ENCODE measurements at places on chromosomes 16 and 17.

- no peak for DNase-seq
Observed at GRCh38 chr17:77613627-77614026, 344.9 kb upstream of the TNRC6C start.

DNA sequence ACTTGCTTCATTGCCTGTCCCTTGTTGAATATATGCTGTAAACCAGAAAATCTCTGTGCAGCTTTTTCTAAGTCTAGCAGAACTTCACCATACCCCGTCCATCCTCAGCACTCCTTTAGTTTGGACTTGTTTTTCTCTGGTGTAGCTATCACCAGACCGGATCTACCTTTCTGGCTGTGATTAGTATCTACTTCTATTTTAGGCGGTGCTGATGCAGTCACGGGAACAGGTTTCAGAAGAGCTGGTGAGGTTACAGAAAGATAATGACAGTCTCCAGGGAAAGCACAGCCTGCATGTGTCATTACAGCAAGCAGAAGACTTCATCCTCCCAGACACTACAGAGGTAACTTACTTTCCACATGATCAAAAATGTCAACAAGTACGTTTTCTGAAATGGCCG lies 46.4 kb downstream of the NUP88 start:
- no peak for DNase-seq

DNA sequence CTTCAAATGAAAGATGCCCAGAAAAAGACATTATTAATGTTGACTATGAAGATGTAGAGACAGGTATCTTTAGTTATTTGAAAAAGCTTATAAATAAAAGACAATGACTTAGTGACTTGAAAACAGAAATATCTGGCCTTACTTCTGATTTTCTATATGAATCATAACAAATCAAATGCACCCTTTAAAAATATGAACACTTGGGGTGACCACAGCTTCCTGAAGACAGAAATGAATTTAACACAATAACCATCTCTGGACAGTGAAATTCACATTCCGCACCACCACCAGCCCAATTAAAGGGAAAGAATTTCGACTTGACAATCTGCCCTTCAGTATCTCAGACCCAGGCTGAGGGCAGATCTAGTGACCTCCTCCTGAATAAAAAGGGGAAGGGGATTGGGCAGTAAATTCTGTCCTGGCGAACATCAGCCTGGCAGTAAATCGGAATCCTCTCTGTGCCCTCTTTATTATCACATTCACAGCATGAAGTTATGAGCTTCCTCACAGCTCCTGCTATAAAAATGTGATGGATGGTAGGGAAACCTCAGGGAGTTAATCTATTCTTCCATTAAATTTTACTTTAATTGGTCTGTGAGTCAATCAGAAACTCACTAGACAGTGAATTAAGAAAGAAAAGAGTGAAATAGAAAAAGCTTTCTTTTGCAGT lies 131.5 kb downstream of the SNX11 start:
- no peak for DNase-seq

GRCh38 chr17:63751806-63752205 lies 10.2 kb upstream of the STRADA start:
- DNase-seq: no peak

DNA sequence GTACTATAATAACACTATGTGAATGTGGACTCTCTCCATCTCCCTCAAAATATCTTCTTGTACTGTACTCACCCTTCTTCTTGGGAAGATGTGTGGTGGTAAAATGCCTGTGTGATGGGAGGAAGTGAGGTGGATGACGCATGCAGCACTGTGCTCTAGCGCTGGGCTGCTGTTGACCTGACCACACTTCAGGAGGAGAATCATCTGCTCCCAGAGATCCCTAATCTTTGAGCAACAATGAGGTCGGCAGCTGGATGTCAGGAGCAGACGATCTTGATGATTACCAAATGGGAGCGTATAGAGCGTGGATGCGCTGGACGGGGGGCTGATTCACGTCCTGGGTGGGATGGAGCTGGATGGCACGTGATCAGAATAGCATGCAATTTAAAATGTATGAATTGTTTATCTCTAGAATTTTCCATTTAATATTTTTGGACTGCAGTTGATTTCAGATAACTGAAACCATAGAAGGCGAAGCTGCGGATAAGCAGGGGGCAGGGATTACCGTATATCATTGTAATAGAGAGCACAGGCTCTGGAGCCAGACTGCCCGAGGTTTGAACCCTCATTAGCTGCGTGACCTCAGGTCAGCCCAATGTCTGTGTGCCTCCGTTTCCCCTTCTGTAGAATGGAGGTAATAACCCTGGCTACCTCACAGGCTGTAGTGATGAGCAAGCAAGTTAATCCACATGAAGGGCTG lies 23.7 kb upstream of the CYLD start:
- DNase-seq: no peak

DNA sequence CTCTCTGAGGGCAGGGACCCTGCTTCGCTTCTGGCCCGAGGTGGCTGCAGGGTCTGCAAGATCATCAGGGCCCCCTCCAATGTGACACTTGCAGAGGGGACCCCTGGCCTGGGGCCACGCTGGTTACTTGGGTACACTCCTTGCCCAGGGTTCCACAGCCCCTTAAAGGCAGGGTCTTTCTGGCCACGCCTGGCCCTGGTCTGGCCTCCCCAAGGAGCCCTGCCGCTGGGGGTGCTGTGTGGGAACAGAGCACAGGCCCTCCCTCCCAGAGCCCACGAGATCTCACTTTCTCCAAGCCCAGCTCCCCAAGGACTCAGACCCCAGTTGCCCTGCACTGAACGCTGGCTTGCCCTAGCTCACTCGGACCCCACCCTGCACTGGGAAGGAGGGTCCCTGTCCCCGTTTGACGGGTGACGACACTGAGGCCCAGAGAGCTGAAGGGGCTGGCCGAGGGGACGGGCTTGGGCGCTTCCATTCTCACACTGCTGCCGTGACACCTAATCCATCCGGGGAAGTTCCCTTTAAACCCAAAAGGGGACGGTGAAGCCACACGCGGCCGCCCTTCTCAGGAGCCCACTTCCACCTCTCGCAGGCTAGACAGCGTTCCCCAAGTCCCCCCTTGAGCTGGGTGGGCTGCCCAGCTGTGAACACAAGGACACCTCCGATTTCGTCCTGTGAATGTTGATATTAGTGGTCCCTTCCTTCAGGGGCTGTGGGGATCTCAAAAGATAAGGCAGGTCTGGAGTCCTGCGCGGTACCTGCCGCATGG lies 26.9 kb upstream of the OSGIN1 start:
- no peak for DNase-seq

DNA sequence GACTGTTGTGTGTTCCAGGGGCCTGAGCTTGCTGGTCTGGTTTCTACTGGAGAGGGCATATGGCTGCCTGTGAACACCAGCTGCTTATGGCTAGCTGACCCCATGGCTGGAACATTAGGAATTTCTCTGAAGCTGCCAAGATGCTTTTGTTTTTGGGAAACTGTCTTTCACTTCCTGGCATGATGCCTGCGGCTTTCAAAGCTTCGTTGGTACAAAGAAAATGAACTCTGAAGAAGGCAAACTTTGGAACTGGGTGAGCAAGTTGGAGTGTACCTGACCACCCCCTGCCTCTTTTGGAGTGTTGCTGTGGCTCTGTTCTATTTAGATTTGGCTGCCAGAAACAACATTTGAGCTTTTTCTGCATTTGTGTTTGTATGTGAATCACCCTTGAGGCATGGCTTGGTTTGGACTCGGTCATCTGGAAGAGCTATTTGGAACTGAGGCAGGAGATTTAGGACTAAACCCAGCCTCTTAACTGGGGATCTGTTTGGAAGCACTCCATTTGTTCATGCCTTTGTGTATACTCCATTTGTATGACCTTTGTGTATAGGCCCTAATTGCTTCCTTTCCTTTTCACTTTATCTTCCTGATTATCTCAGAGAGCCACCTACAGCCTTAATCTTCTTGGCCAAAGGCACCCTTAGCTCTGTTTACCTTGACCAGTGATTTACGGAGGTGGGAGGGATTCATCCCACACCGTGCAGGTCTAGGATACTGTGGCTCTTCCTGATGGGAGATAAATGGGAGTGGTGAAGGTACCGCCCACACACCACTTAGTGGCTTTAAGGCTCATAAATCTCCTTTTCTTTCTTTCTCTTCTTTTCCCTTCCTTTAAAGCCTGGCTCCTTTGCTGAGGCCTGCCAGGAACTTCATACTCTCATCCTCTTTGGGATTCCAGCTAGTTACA lies 7.3 kb upstream of the CPHXL start:
- DNase-seq: peak; percentile 23

- no peak for DNase-seq
Observed at GRCh38 chr17:48240562-48241130, 133.1 kb downstream of the SNX11 start.

GRCh38 chr17:29169806-29170591 lies 10.2 kb downstream of the MYO18A start:
- DNase-seq: no peak

GRCh38 chr16:51272420-51272819 lies 121.3 kb upstream of the SALL1 start:
- no peak for DNase-seq

DNA sequence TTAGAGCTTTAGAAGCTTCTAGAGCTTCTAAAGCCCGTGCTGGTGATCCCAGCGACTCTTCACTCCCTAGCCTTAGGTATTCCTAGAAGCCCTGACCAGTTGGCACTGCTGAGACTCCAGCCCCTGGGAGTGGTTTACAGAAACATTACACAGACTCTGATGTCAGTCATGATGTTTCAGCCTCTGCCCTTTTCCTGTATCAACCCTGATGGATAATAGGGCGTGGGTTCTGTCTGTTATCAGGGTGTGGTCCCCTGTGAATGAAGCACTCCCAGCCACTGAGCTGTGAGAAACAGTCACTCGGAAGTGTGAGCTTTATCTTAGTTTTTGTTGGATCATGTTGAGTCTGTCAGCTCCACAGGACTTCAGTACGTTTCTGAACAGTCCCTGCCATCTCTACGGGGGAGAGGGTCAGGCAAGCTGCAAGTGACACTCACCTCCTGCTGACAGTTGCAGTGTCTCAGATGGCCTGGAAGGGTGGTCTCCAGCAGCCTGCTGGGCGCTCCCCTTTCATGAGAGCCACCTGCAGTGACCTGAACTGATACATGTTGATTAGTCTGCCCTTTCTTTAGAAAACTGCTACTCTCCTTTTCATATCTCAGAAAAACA lies 12.8 kb downstream of the GOSR2 start:
- no peak for DNase-seq

DNA sequence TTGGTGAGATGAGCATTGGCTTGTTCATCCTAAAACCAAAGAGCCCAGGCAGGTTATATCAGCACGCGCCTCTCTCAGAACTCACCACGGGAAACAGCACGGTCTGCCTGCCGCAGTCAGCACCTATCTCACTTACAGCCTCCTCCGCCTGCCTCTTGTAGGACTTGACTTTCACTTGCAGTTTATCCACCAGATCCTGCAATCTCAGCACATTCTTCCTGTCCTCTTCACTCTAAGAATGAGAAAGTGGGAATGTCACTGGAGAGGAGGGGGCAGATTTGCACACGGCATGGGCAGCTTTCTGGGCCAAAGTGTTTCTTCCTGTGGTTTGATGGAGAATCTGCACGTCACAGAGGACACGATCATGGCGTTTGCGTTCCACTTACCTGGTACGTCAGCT lies 27.4 kb downstream of the MYH3 start:
- no peak for DNase-seq

DNA sequence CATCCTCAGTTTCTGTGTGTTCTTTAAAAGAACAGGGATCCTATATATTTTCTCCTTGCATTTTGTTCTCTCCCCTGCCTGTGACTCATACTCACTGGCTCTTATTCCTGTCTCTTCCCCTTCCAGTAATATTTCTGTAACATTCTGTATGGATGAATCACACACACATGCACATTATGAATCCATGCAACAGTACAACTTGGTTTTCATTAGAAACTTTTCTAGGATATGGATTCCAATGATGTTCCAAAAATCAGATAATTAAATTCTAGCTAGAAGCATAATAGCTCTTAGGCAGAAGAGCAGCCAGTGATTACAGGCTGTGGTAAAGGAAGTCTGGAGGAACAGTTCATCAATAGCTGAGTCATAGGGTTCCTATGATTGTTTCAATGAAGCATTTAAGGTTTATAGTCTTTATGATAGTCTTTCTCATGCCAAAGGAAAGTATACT lies 119.6 kb upstream of the PMFBP1 start:
- DNase-seq: peak; percentile 34

GRCh38 chr16:2180962-2181923 lies 15.2 kb downstream of the CASKIN1 start:
- DNase-seq: no peak

- no peak for DNase-seq
Observed at GRCh38 chr17:8883353-8883752, 15.9 kb upstream of the PIK3R6 start.

GRCh38 chr17:72571813-72572396 lies 451.1 kb downstream of the SOX9 start:
- no peak for DNase-seq

- DNase-seq: no peak
Observed at GRCh38 chr17:79226037-79226436, 151.4 kb downstream of the ENGASE start.

- DNase-seq: peak; percentile 66
Observed at GRCh38 chr16:14003074-14003570, 68.0 kb upstream of the MRTFB start.

DNA sequence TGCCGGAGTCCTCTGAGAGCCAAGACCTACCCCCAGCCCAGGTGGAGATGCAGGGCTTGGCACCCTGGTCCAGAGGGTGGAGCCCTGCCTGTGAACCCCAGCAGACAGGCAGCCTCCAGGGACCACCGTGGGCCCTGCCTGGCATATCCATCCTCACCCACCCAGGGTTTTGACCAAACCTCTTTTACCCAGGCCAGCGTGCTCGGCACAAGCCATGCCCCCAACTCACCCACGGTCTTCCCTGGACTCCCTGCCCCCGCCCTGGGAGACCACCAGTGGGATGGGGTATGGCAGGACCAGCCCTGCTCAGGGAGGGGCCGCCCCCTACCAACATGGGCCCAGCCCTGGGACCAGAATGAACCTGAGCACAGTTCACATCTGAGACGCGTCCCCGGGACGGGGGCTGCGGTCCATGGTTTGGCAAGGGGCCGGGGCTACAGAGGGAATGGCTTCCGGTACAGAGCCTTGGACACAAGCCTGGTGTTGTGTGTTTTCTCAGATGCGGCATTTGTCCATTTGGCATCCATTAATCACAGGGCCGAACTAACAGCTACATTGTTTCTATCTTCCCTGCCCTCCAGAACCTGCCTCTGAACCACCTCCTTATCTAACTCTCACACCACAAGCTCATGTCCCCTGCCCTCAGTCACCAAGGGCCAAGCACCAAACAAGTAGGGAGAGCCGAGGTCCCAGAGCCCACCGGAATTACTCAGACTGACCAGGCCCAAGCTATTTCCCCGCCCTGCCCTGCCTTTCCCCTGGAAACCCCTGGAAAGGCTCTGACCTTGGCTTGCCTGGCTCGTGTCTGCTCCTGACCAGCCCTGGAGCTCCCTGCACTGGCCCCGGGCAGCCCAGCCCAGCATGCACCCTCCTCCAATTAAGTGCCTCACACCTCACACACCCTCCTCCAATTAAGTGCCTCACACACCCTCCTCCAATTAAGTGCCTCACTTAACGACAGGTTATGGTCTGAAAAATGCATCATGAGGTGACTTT lies 14.1 kb downstream of the HS3ST6 start:
- DNase-seq: no peak

- DNase-seq: no peak
Observed at GRCh38 chr16:83722456-83723183, 85.2 kb upstream of the HSBP1 start.

Data from hindlimb muscle (tissue), 1 donor.